ENCODE measurements at places on chromosomes 4 and X. TPM values are rescaled to one million over a fixed set of nuclear protein-coding genes. Genes with fewer than 3 reads are reported as not detected.

DNA sequence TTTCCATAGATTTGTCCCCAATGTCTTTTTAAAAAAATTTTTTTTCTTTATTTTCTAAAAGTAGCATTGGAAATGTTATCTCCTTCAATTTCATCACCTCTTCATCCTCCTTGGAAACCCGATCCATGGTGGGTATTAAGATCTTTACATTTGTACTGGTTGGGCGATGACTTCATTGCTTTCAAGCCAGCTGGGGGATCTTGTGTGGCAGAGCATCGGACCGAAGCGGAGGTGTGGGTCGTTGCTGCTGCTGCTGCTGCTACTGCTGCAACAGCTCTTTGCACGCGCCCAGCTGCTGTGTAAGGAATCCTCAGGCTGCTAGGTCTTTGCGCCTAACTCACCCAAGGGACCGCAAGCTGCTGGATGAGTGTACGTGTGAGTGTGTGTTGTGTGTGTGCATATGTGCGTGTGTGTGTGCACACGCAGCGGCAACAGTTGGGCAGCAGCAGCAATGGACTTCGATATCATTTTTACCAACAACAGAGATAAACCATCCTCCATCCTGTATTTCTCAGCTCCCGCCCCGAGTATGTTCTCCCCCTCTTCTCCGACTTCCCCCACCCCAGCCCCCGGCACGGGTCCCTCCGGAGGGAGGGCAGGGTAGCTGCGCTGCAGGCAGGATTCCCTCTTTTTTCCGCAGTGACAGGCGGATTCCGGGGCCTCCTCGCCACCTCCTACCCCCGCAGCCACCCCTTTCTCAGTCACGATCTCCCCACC lies 768 bp upstream of the CDKL5 start:
- DNase-seq = peak; percentile 58

DNA sequence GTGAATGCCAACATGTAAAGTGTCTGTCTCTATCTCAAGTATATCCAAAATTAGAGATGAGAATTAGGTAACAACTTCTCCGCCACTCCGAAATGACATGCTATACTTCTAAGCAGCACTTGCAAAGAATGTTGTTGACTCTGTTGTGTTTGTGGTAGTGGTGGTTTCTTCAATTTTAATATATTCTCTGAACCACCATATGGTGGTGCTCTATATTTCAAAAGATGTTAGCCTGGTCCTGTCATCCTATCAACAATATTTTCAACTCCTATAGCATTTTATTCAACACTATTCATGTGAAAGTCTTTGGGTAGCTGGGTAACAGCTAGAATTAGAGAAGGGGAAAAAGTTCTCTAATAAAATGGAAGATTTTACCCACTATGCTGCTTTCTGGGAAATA lies 1622.8 kb upstream of the IGFBP7 start:
- DNase-seq = no peak

- no peak for DNase-seq
These were observed 193.9 kb downstream of the ANAPC10 start for GRCh38 chr4:144903953-144904711.

GRCh38 chr4:168441412-168441811 lies 38.9 kb downstream of the DDX60L start:
- DNase-seq = no peak

GRCh38 chrX:9919632-9920172 lies 47.5 kb upstream of the CLDN34 start:
- no peak for DNase-seq

- no peak for DNase-seq
These were observed 3.5 kb upstream of the HTR2C start for GRCh38 chrX:114580336-114580735.

DNA sequence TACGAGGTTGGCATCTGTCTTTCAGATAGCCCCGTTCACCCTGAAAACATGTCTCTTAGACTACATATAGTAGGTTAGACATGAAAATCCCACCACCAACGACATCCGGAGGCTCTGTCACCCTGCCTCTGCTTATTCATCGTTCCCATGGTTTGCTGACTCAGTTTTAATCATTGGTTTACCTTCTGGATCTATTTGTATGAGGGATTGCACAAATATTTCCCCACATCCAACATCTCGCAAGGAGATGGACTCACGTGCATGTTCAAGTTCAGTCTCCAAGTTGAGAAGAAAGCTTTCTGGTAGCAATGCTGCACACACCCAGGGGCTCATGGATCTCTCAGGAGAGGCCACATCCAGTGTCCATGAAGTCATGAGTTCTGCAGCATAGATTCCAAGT lies 10.8 kb downstream of the CETN2 start:
- DNase-seq = no peak

- DNase-seq = no peak
These were observed 818.7 kb downstream of the PCDH7 start for GRCh38 chr4:31538877-31539276.

GRCh38 chr4:184404047-184404446 lies 70.3 kb downstream of the IRF2 start:
- no peak for DNase-seq

GRCh38 chrX:12949927-12950656 lies 24.8 kb upstream of the TMSB4X start:
- peak; percentile 87 for DNase-seq

- DNase-seq = no peak
These were observed 16.8 kb downstream of the CLDN22 start for GRCh38 chr4:183303301-183303700.

- peak; percentile 66 for DNase-seq
These were observed at the start of gene KCND1 for GRCh38 chrX:48971249-48972219. Gene KCND1, minus strand, starts transcription at chrX:48971844. Its CDS starts 1,573 bp downstream, at chrX:48970271.

- DNase-seq = no peak
These were observed 2.6 kb upstream of the GIMD1 start for GRCh38 chr4:106371161-106371560.

- no peak for DNase-seq
These were observed 141.5 kb downstream of the TENM3 start for GRCh38 chr4:182384631-182385091.

DNA sequence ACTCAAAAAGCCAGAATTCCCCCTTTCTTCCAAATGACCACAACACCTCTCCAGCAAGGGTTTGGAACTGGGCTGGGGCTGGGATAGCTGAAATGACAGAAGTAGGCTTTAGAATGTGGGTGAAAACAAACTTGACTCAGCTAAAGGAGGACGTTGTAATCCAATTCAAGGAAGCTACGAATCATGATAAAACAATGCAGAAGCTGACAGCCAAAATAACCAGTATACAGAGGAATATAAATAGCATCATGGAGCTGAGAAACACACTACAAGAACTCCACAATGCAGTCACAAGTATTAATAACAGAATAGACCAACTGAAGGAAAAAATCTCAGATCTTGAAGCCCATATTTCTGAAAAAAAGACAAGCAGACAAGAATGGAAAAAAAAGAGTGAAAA lies 95.8 kb upstream of the TET2 start:
- DNase-seq = no peak

- no peak for DNase-seq
These were observed 196.4 kb upstream of the RADX start for GRCh38 chrX:106415276-106415895.

GRCh38 chr4:98068495-98068894 lies 74.8 kb downstream of the STPG2 start:
- no peak for DNase-seq

GRCh38 chr4:189202182-189202868 lies 738.3 kb upstream of the FRG1 start:
- DNase-seq = peak; percentile 78

GRCh38 chr4:126762663-126763247 lies 870.0 kb upstream of the INTU start:
- DNase-seq = no peak

DNA sequence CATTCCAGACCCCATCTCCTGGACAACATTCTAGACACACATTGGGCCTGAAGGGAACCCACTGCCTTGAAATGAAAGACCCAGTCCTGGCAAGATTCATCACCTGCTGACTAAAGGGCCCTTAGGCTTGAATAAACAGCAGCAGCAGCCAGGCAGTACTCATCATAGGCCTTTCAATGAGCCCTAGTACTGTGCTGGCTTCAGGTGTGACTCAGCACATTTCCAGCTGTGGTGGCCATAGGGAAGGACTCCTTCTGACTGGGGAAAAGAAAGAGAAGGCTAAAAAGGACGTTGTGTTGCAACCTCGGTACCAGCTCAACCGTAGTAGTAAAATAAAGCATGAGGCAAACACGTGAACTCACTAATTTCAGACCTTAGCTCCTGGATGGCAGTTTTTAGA lies 344.0 kb downstream of the ACTRT1 start:
- no peak for DNase-seq

GRCh38 chr4:25814301-25815136 lies 48.3 kb downstream of the SEL1L3 start:
- peak; percentile 37 for DNase-seq

NPNT gene
- 4.4 TPM for total RNA-seq

AKAP4 gene
- not detected for total RNA-seq

ODAPH gene
- not detected for total RNA-seq

SLC6A8 gene
- total RNA-seq = 140 TPM

PASD1 gene
- total RNA-seq = not detected

NAA11 gene
- not detected for total RNA-seq

HTN3 gene
- not detected for total RNA-seq

IL13RA2 gene
- total RNA-seq = not detected

CXCL13 gene
- total RNA-seq = not detected
